T-helper 2 cell treated with Interferon-gamma antibody and Interleukin-4, amounts not matched to agents 5 μg/mL and 100 μg/mL, for 36 hours (primary cell): ENCODE measurements at places on chromosomes 13 and 19.
A peak's percentile ranks its signal among the peaks of the same experiment; 100 is the strongest.

- H3K27ac ChIP-seq = no peak overlapping the region
- H3K4me3 ChIP-seq = no peak overlapping the region
- peak; percentile 14 for DNase-seq
Measured at GRCh38 chr13:46575301-46575771, 22.4 kb downstream of the LRCH1 start.

- H3K27ac ChIP-seq = no peak overlapping the region
- DNase-seq = no peak
- peaks cover 1% of the 10 kb centered on the region for H3K36me3 ChIP-seq
- peaks cover 21% of the 10 kb centered on the region for H3K4me1 ChIP-seq
- H3K4me3 ChIP-seq = no peak overlapping the region
- peaks cover 11% of the 10 kb centered on the region for H3K27me3 ChIP-seq
Measured at GRCh38 chr19:4728871-4729270, 5.2 kb upstream of the DPP9 start.

DNA sequence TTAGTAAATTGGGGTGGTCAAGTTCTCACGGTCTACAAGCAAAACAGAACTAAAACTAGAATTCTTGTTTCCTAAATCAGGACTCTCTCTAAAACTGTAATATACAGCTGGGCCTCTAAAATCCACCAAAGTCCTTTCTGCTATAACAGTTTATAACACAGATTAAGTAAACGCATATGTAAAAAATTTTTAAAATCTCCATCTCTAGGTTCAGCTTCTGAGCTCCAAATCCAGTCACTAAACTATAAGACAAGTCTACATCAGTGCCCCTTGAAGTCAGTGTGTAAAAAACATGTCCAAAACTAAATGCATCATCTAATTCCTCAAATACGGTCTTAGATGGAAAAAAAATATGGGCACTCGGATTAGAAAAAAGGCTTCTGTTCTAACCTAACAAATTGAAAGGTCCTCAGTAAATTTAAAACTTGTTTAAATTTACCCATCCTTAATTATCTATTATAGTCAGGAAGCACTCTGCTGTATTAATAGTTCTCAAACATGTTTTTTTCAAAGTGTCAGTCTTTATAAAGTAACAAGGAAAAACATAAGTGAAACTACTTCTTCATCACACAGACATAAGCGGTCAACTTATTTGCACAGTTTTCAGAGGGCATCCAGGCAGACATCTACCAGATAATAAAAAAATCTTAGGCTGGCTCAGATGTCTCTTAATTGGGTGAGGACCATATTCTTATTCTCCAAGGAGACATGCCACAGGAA, 33.6 kb downstream of the ELF1 start:
- H3K4me1 ChIP-seq = peaks cover 58% of the 10 kb centered on the region
- H3K27me3 ChIP-seq = no peaks in the 10 kb centered on the region
- no peak for DNase-seq
- H3K27ac ChIP-seq = peak overlapping the region; percentile 94

- H3K27me3 ChIP-seq = no peaks in the 10 kb centered on the region
- peak; percentile 43 for DNase-seq
- peak overlapping the region; percentile 26 for H3K4me3 ChIP-seq
- no peak overlapping the region for H3K27ac ChIP-seq
- H3K36me3 ChIP-seq = peaks cover 21% of the 10 kb centered on the region
Measured at GRCh38 chr19:12872941-12873890, 8.0 kb downstream of the DNASE2 start.

DNA sequence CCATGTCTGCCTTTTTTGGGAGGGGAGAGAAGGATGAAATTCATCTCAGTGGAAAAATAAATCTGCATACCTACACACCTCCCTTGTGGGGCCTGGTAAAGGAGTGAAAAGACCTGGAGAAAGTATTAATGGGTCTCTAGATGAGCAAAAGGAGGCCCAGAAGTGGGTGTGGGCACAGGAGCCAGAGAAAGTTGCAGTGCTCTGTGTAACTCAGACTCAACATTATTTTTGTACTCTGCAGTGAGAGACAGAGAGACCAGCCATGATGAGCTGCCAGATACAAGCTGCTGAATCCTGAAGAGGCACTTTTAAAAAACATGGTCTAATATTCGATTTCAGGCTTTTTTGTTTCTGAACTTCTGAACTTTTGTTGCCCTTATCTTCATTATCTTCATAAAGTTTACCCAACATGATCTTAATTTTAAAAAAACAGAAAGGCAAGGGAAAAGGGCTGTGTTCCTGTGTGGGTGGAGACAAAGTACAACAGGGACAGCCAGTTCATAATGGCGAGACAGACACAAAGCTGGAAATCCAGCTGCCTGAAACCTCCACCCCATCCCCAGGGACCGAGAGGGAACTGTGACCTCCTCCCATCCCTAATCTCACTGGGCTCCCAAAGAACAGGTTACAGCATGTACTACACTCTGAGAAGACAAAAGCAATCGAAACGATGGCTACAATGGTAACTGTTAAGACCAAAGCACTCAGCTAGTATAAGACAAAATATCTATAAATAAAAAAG, 77.2 kb downstream of the KLF12 start:
- H3K27ac ChIP-seq = no peak overlapping the region
- peaks cover 48% of the 10 kb centered on the region for H3K4me1 ChIP-seq
- H3K36me3 ChIP-seq = peaks cover 26% of the 10 kb centered on the region
- no peak for DNase-seq

DNA sequence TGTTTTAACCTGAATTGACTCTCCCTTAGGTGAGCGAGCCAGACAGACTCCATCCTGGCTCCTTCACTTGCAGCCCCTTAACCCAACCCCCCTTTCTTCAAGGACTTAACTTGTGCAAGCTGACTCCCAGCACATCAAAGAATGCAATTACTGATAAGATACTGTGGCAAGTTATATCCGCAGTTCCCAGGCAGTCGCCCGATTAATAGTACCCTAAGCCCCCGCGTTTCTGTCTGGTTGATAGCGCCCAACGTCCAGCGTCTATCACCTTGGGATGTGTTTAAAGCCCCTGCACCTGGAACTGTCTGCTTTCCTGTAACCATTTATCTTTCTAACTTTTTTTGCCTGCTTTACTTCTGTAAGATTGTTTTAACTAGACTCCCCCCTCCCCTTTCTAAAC, 6.2 kb downstream of the HSD17B14 start:
- no peaks in the 10 kb centered on the region for H3K36me3 ChIP-seq
- DNase-seq = no peak
- no peaks in the 10 kb centered on the region for H3K27me3 ChIP-seq
- H3K27ac ChIP-seq = no peak overlapping the region
- peaks cover 1% of the 10 kb centered on the region for H3K4me1 ChIP-seq

DNA sequence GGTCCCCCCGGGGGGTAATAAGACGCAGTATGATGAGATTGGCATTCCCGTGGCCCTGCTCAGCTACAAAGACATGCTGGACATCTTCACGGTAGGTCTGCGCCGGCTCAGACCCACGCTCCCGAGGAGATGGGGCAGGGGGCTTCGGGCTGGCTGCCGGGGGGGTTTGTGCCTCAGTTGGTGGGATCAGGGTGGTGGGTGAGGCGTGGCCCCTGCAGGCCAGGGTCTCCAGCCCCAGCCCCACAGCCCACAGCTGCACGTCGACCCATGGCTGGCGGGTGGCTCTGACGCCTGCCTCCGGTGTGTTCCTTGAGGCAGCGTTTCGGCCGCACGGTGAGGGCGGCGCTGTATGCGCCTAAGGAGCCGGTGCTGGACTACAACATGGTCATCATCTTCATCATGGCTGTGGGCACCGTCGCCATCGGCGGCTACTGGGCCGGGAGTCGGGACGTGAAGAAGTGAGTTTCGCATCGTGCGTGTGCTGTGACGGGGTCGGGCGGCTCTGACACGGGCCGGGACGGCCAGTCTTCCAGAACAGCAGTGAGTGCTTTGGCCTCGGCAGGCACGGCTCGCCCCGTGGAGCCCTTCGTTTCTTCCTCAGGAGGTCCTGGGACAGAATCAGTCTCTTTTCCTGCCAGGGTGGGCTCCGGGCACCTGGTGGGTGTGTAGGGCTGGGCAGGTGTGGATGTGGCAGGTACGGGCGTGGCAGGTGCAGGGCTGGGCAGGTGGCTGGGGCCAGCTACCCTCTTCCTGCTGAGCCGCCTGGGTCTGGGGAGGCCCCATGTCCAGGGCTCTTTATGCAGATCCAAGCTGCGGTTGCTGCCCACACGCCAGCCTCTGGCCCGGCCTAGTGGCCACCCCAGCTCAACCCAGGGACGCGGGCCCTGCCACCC, 10.5 kb downstream of the SPPL2B start:
- no peak overlapping the region for H3K4me3 ChIP-seq
- no peaks in the 10 kb centered on the region for H3K27me3 ChIP-seq
- H3K27ac ChIP-seq = no peak overlapping the region
- DNase-seq = no peak
- H3K4me1 ChIP-seq = peaks cover 4% of the 10 kb centered on the region

DNA sequence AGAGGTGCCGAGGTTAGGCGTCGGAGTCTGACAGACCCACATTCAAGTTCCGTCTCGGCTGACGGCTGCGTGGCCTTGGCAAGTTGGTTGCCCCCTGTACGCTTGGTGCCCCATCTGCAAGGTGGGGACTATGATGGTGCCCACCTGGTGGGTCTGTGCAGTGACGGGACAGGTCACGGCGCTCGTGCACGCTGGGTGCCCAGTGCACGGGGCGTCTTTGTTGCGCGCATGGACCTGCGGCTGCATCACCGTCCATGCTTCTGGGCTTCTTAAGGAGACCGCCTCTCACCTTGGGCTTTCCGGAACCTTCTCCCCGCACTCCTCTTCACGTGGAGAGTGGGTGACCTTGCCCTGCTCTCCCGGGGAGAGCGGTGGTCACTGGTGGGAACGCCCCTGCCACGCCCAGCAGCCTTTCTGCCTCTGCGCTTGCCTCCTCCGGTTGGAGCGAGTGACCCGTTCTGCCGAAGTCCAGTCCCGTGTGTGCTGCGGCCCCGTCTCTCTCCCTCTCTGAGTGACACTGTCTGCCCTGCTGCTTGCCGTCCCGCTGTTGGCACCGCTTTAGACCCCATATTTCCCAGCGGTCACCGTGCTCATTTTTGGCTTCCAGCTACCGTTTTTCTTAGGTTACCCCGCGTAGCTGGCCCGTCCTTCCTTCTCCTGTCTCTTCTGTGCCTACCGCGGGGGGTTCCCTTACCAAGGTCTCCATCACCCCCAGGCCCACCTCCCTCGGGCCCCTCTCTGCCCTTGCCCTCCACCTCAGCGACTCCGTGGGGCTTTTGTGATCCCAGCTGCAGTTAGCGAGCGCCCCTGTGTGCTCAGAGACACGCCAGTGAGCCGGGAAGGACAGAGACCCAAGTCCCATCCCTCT, 6.4 kb downstream of the ATP11A start:
- H3K4me3 ChIP-seq = no peak overlapping the region
- H3K36me3 ChIP-seq = no peaks in the 10 kb centered on the region
- DNase-seq = no peak
- no peaks in the 10 kb centered on the region for H3K27me3 ChIP-seq
- H3K4me1 ChIP-seq = peaks cover 37% of the 10 kb centered on the region

- no peak overlapping the region for H3K27ac ChIP-seq
- H3K36me3 ChIP-seq = no peaks in the 10 kb centered on the region
- no peak overlapping the region for H3K4me3 ChIP-seq
- peaks cover 10% of the 10 kb centered on the region for H3K27me3 ChIP-seq
Measured at GRCh38 chr19:39212375-39212742, 8.3 kb upstream of the SYCN start.

- no peak overlapping the region for H3K27ac ChIP-seq
- H3K27me3 ChIP-seq = no peaks in the 10 kb centered on the region
- no peak overlapping the region for H3K4me3 ChIP-seq
- no peak for DNase-seq
- H3K36me3 ChIP-seq = peaks cover 2% of the 10 kb centered on the region
- peaks cover 41% of the 10 kb centered on the region for H3K4me1 ChIP-seq
Measured at GRCh38 chr13:73948848-73949529, 185.2 kb downstream of the KLF12 start.

DNA sequence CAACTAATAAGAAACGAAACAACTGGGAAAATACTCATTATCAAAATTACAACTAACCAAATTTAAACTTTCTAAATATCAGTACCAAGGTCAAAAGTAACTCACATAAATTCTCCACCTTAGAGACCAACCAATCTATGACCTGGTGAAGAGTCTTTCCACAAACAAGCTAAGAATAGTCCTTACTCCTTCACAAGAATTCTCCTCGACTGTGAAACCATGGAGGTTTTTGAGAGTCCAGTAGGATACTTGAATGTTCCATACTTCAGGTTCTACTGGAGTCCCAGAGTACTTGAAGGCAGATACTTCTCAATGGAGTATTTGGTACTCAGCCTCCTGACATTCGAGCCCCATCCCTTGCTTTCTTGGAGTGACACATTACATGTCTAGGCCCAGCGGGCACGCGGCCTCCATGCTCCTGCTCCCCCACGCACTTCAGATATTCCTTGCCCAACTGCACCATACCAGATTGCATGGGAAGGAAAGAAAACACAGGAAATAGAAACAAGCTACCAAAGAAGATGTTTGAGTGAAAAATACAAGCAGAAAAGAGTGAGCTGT, 63.9 kb downstream of the ABCC4 start:
- H3K4me1 ChIP-seq = peaks cover 2% of the 10 kb centered on the region
- H3K27ac ChIP-seq = no peak overlapping the region
- H3K36me3 ChIP-seq = peaks cover 2% of the 10 kb centered on the region
- no peak overlapping the region for H3K4me3 ChIP-seq
- DNase-seq = no peak
